Stimulated activated CD8-positive, alpha-beta memory T cell treated with anti-CD3 and anti-CD28 coated beads, Interleukin-7, amount 100 ng/mL, for 1 hour (primary cell): ENCODE measurements at places on chromosomes 6 and 20.

- no peak for DNase-seq
Measured at GRCh38 chr6:25028328-25028727, 92.6 kb upstream of the RIPOR2 start.

DNA sequence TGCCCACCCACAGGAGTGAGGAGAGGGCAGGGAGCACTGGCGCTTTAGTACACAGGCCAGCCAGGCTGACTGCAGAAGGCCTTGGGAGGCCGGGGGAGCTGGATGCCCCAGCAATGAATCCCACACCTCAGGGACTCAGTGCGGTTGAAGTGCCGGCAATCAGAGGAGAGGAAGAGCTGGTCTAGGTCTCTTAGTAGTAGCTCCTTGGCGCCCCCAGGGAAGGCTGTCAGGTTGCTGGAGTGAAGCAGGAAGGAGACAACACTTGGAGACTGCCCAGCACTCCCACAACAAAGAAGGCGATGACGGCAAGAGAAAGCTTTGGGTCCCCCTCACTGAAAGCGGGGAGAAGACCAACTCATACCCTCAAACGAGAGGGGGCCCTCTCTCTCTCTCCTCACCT is 8.3 kb upstream of the TNXB start:
- no peak for DNase-seq

DNA sequence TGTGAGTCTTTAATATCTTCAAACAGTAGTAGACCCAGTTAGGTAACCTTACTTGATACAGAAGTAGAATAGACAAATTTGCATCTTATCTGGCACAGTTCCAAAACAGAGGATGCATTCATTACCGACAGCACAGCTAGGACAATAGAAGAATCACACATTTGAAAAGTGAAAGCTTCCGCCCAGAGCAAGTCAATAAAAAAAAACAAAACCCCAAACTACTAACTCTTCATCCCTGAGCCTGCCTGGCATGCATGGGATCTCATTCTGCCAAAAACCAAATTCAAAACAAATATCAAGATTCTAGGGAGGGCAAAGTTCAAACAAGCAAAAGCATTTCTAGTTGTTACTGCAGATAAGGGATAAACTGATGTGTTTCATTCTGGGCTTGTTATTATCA is 235.4 kb downstream of the BTBD9 start:
- DNase-seq, result no peak

- no peak for DNase-seq
Measured at GRCh38 chr6:33277663-33278391, 904 bp downstream of the B3GALT4 start.
